ENCODE measurements at places on chromosomes 12 and 14.
A peak's percentile ranks its signal among the peaks of the same experiment; 100 is the strongest.

DNA sequence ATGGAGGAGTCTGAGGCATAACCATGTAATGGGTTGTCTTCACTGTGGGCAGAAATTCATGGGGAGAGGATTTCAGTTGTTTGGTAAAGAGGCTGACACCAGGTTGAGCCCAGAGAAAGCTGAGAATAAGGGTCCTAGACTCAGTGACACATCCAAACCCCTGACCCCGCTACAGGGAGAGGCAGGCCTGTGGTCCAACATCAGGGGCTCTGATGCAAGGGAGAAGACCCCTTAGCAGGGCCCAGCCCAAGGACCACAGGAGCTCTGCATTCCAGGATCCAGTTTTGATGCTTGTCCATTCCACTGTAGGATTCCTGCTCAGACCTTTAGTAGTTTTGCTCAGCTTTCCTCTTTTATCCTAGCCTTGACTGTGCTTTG lies 15.5 kb downstream of the GPR68 start:
- no peak for DNase-seq

GRCh38 chr12:3152892-3153291 lies 75.7 kb downstream of the TSPAN9 start:
- peak; percentile 42 for DNase-seq

DNA sequence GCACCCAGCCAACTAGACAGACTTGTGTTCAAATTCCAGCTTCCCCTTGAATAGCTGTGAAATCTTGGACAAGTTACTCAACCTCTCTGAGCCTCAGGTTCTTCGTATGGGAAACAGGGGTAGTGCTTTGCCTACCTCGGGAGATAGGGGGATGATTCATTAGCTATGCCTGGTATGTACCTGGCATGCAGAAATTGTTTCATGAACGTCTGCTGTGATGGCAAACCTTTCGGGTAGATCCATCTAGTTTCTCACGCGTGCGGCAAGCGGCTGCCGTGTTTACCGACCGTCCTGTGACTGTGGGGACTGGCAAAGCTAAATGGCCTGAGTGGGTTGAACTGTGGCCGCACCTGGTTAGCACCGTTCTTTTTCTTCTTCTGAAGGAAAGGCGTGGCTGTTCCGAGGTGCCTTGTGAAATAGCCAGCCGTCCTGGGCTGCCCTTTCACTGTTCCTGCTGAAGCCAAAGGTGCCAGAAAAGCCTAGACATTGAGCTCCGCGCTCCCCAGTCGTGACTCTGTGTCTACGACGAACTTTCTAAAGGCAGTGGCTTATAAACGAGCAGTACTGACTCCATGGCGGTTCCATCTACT lies 40.6 kb upstream of the MED13L start:
- DNase-seq = no peak

- DNase-seq = no peak
Observed at GRCh38 chr14:32608857-32609256, 279.8 kb downstream of the AKAP6 start.

DNA sequence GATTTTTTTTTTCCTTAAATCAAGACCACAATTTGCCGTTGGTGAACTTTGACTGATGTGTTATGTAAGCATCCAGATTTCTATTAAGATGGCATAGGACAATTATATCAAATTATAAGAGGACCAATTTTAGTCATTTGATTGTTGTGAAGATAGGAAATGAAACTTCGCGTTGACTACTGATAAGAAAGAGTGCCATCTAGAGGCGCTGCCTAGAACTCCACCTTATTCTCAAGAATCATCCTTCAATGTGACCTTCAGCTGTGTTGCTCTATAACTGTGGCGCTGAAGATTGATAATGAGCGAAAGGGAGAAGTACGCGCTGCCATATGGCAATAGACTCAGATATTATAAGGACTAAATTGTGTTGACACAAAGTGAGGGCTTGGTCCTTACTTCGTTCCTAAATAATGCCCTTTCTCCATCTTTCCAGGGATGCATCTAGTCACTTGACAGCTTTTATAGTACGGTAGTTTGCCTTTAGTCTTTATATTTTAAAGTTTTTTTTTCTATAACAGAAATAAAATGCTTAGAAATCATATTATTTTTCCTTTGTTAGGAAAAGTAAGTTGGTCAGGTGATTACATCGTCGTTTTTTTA lies 350.8 kb upstream of the STXBP6 start:
- peak; percentile 57 for DNase-seq

GRCh38 chr12:26226122-26226521 lies 30.7 kb downstream of the SSPN start:
- DNase-seq = no peak

- DNase-seq = no peak
Observed at GRCh38 chr12:53205747-53206419, 1.2 kb downstream of the ITGB7 start.
